ENCODE measurements at places on chromosomes 7 and 10. TPM values are rescaled to one million over a fixed set of nuclear protein-coding genes. Genes with fewer than 3 reads are reported as not detected.

The CHST3 gene
- total RNA-seq, result 22.5 TPM

The CLCN1 gene
- total RNA-seq, result 0.11 TPM

The PDIA4 gene
- 150 TPM for total RNA-seq

The MYL10 gene
- total RNA-seq, result not detected

The CCDC7 gene
- total RNA-seq, result 2.8 TPM

The C10orf53 gene
- total RNA-seq, result 0.11 TPM

The H2BK1 gene
- not detected for total RNA-seq

The WEE2 gene
- 0.09 TPM for total RNA-seq

The HYAL4 gene
- total RNA-seq, result not detected

- peak; percentile 38 for DNase-seq
- H3K4me1 ChIP-seq, result no peaks in the 10 kb centered on the region
- H3K36me3 ChIP-seq, result no peaks in the 10 kb centered on the region
- H3K27ac ChIP-seq, result no peak overlapping the region
- H3K27me3 ChIP-seq, result no peaks in the 10 kb centered on the region
- no peak overlapping the region for H3K4me3 ChIP-seq
Observed at GRCh38 chr10:110141871-110142635, 65.4 kb upstream of the MXI1 start.

DNA sequence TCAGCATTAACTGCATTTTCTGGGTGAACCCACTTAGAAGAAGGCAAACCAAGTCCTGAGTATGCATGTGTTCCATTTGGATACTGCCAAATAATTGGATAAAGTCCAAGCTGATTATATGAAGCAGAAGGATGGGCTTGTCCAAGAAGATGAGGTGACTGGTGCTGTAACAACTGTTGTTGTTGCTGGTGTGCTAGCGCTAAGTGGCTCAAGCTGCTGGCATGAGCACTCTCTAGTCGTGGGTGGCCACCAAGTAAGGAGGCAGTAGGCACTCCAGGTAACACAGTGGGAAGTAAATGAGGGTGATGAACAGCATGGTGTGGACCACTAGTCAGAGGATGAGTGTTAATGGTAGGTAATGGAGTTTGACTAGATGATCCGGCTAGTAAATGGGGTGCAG lies 80.4 kb downstream of the NRBF2 start:
- peaks cover 37% of the 10 kb centered on the region for H3K4me1 ChIP-seq
- peak overlapping the region; percentile 56 for H3K27ac ChIP-seq
- H3K27me3 ChIP-seq, result no peaks in the 10 kb centered on the region
- H3K4me3 ChIP-seq, result no peak overlapping the region

DNA sequence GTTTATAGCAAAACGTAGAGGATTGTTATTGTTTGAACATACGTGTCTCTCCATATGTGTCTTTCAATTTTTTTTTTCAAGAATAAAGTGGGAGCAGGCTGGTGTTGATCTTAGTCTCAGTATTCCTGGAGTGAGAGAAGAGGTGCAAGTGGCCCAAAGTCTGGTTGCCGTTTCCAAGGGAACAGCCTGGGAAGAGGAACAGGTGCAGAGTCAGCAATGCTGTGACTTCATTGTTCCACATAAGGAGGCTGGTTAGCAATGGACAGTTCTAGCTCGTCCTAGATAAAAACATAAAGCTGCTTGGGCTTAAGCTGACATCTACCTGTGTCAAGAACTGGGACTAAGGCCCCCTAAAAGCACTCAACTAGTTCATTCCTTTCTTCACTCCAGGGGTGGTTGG lies 626.6 kb upstream of the TPK1 start:
- H3K4me3 ChIP-seq, result no peak overlapping the region
- no peaks in the 10 kb centered on the region for H3K4me1 ChIP-seq
- DNase-seq, result no peak
- H3K36me3 ChIP-seq, result no peaks in the 10 kb centered on the region
- no peak overlapping the region for H3K27ac ChIP-seq
- H3K27me3 ChIP-seq, result no peaks in the 10 kb centered on the region

DNA sequence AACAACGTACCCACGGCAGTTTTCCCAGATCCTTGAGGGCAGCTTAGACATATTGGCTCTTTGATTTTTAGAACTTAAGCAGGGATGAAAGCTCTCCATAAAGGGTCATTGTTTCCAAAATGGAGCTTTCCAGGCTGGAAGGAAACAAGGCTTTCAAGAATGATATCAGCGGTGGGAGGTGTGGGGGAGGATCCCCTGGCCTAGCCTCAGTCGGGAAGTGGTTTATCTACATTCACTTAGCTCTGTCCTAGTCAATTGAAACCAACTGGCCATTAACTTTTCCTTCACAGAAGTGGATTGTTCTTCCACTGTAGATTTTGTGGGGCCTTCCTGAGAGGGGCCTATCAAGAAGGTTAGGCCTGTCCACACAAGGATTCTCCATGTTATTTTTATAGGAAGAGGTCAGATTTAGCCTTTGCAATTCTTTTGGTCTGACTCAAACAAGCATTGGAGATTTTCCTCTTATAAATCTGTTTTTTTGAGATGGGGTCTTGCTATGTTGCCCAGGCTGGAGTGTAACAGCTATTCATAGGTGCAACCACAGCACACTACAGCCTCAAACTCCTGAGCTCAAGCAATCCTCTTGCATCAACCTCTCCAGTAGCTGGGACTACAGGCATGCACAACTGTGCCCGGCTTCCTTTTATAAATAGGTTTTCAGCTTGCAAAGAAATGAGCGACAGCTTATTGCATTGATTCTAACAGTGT lies 343.5 kb downstream of the LRMDA start:
- H3K36me3 ChIP-seq, result no peaks in the 10 kb centered on the region
- no peaks in the 10 kb centered on the region for H3K27me3 ChIP-seq
- H3K27ac ChIP-seq, result no peak overlapping the region
- no peaks in the 10 kb centered on the region for H3K4me1 ChIP-seq
- DNase-seq, result no peak

GRCh38 chr10:115856580-115856979 lies 416.4 kb downstream of the GFRA1 start:
- no peak overlapping the region for H3K4me3 ChIP-seq
- no peak for DNase-seq
- H3K36me3 ChIP-seq, result no peaks in the 10 kb centered on the region
- no peaks in the 10 kb centered on the region for H3K27me3 ChIP-seq

DNA sequence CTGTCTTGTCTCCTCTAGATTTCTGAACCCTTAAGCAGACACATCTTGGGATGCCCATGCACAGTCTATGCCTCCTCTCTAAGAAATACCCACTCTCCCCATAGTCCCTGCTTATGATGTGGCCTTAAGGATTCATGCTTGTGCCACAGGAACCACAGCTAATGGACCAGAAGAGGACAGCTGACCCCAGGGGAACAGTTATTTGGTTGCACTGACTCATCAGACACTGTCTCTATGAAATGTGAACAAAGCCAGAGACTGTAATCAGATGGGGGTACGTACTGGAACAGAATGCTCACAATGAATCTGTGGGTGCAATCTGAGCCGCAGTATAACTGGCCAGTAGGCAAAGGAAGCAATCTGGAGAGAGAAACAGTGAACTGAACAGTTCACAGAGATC lies 121.9 kb downstream of the USP6NL start:
- peaks cover 9% of the 10 kb centered on the region for H3K4me1 ChIP-seq
- no peak overlapping the region for H3K4me3 ChIP-seq
- DNase-seq, result no peak

GRCh38 chr7:16079723-16080122 lies 341.6 kb downstream of the CRPPA start:
- no peak overlapping the region for H3K4me3 ChIP-seq
- H3K27me3 ChIP-seq, result no peaks in the 10 kb centered on the region
- no peak for DNase-seq
- peaks cover 5% of the 10 kb centered on the region for H3K4me1 ChIP-seq
- no peak overlapping the region for H3K27ac ChIP-seq

DNA sequence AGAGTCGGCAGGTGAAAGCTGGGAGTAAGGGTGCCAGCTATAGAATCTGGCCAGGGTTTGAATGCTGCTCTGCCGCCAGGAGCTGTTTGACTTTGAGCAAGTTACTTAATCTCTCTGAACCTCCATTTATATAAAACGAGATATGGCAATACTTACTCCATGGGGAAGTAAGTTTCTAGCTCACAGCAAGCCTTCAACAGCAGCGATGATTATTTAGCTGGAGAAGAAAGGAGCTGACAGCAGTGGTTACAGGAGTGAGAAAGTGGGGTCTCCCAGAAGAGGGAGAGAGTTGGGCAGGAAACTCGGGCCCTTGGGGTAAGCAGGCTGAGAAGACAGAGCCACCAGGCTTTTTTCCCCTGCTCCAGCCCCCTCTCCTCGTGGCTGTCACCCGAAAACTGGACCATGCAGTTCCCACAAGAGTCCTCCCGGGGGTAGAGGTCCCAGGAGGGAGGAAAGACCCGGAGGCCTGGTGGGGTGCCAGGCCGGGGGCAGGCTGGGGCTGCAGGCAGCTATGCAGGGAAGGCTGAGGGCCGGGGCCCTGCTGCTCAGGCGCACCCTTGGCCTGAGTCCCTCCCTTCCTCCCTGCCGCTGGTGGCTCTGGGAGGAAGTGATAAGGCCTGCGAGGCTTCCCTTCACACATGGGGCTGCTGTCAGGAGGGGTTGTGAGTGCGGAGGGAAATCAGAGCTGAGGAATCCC lies 3.5 kb downstream of the NOS3 start:
- DNase-seq, result peak; percentile 89
- peak overlapping the region; percentile 90 for H3K27ac ChIP-seq
- H3K4me3 ChIP-seq, result no peak overlapping the region

DNA sequence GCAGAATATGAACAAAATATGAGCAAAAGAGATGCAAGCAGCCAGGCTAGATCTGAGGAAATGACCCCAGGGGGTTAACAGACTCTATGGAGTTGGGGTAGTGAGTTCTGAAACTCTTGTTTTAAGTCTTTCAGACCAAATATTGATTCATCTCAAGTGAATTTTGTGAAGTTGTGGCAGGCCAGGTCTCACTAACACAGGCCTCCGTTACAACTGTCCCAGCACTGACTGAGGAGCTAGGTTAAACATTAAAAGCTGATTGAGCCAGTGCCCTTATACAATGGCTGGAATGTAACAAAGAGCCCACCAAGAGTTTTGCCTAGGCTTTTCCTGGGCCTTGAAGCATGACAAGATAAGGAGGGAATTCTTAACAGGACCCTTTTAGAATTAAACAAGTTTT lies 192.3 kb upstream of the STK17A start:
- H3K4me3 ChIP-seq, result no peak overlapping the region
- no peaks in the 10 kb centered on the region for H3K36me3 ChIP-seq
- no peak for DNase-seq
- no peak overlapping the region for H3K27ac ChIP-seq

- no peaks in the 10 kb centered on the region for H3K36me3 ChIP-seq
- no peaks in the 10 kb centered on the region for H3K4me1 ChIP-seq
- no peak for DNase-seq
- no peaks in the 10 kb centered on the region for H3K27me3 ChIP-seq
- no peak overlapping the region for H3K27ac ChIP-seq
- H3K4me3 ChIP-seq, result no peak overlapping the region
Observed at GRCh38 chr10:17290226-17290625, 62.2 kb downstream of the VIM start.

GRCh38 chr7:121485467-121486243 lies 89.5 kb upstream of the FAM3C start:
- no peaks in the 10 kb centered on the region for H3K36me3 ChIP-seq
- H3K4me3 ChIP-seq, result no peak overlapping the region
- no peak overlapping the region for H3K27ac ChIP-seq
- H3K27me3 ChIP-seq, result no peaks in the 10 kb centered on the region

GRCh38 chr10:101286248-101287046 lies 57.2 kb upstream of the LBX1 start:
- peaks cover 12% of the 10 kb centered on the region for H3K4me1 ChIP-seq
- no peak overlapping the region for H3K4me3 ChIP-seq
- H3K36me3 ChIP-seq, result no peaks in the 10 kb centered on the region
- no peak overlapping the region for H3K27ac ChIP-seq

DNA sequence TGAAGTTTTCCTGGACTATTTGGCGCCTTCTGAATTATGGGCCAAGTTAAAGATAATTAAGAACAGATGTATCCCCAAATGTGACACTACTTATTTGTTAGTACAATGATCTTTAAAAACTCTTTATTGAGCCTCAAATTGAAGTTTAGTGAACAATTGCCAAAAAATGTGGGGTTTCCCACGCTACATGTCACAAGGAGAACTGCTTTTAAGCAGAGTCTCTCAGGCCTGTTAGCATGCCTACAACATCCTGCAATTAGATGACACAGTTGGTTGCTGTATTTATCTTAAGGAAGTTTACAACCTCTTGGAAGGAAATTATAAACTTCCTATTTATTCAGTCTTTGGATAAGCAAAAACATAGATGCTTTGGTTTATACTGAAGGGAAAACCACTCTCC lies 733.0 kb downstream of the TNS3 start:
- H3K27ac ChIP-seq, result no peak overlapping the region
- no peak overlapping the region for H3K4me3 ChIP-seq
- no peak for DNase-seq
- H3K36me3 ChIP-seq, result no peaks in the 10 kb centered on the region
- H3K27me3 ChIP-seq, result no peaks in the 10 kb centered on the region
- H3K4me1 ChIP-seq, result no peaks in the 10 kb centered on the region

DNA sequence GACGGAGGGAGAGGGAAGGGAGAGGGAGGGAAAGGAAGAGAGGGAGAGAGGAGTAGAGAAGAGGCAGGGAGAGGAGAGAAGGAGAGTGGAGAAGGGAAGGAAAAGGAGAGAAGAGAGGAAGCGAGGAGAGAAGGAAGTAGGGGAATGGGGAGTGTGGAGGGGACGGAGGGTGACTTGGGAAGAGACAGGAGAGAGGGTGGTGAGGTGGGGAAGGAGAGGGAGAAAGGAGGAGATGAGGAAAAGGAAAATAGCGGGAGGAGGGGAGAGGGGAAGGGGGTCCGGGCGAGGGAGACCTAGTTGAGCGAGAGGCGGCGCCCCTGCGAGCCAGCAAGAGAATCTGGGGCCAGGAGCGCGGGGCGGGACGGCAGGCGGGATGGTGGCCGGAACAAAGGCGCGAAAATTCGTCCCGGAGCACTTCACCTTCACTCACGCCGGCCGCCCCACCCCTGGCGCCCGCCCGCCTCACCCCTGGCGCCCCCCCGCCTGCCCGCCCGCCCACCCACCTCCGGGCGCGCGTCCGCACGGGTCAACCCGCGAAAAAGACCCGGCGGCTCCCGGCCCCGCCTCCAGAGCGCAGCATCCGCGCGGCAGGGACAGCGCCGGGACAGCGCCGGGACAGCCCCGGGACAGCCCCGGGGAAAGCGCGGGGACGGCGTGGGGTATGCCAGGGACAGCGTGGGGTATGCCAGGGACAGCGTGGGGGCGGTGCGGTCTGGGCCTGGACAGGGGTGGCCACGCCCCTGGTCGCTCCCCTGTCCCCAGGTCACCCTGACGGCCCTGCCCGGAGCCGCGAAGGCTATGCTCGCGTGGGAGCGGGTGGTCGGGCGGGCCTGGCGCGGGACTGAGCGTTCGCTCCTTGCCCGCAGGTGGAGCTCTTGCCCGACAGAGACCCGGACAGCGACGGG lies 4.2 kb downstream of the VSTM2A start:
- no peaks in the 10 kb centered on the region for H3K36me3 ChIP-seq
- H3K27ac ChIP-seq, result no peak overlapping the region
- peaks cover 3% of the 10 kb centered on the region for H3K4me1 ChIP-seq
- peaks cover 68% of the 10 kb centered on the region for H3K27me3 ChIP-seq
- DNase-seq, result no peak

- H3K36me3 ChIP-seq, result no peaks in the 10 kb centered on the region
- no peak overlapping the region for H3K4me3 ChIP-seq
- H3K27ac ChIP-seq, result no peak overlapping the region
- DNase-seq, result no peak
Observed at GRCh38 chr7:42161719-42162118, 75.3 kb downstream of the GLI3 start.

- no peaks in the 10 kb centered on the region for H3K36me3 ChIP-seq
- no peaks in the 10 kb centered on the region for H3K4me1 ChIP-seq
- no peaks in the 10 kb centered on the region for H3K27me3 ChIP-seq
- DNase-seq, result no peak
- H3K4me3 ChIP-seq, result no peak overlapping the region
Observed at GRCh38 chr10:59880971-59881510, 25.3 kb downstream of the CCDC6 start.
